Osteoblast (primary cell): ENCODE measurements at places on chromosomes 1 and 21.
A peak's percentile ranks its signal among the peaks of the same experiment; 100 is the strongest.

GRCh38 chr1:75632350-75632949, 21.5 kb upstream of the SLC44A5 start:
- no peak overlapping the region for H3K27ac ChIP-seq
- H3K36me3 ChIP-seq = no peaks in the 10 kb centered on the region
- no peak overlapping the region for H3K4me3 ChIP-seq
- DNase-seq = peak; percentile 66

DNA sequence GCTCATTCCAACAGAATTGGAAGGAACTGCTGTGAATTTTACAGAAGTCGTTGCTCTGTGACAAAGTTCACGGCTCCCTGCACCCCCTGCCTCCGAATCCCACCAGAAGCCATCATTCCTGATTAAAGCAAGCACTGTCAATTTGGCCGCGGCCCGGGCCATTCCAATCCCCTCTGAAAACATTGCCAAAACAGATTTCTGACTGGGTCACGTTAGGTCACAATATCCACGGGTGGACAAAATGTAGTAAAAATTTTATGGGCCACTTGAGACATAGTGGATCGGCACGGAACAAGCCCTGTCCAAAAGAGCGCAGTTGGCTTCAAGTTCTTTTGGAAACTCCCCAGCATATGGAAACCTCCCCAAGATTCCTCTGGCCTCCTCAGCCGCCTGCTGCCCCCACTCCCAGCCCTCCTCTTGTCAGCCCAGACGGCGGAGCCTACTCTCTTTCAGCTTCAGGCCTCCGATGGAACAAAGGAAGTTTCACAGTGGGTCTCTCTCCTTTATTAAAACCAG, 67.2 kb upstream of the IFNAR2 start:
- H3K4me3 ChIP-seq = no peak overlapping the region
- peaks cover 26% of the 10 kb centered on the region for H3K27me3 ChIP-seq
- no peak overlapping the region for H3K27ac ChIP-seq
- H3K4me1 ChIP-seq = no peaks in the 10 kb centered on the region
- H3K36me3 ChIP-seq = no peaks in the 10 kb centered on the region

DNA sequence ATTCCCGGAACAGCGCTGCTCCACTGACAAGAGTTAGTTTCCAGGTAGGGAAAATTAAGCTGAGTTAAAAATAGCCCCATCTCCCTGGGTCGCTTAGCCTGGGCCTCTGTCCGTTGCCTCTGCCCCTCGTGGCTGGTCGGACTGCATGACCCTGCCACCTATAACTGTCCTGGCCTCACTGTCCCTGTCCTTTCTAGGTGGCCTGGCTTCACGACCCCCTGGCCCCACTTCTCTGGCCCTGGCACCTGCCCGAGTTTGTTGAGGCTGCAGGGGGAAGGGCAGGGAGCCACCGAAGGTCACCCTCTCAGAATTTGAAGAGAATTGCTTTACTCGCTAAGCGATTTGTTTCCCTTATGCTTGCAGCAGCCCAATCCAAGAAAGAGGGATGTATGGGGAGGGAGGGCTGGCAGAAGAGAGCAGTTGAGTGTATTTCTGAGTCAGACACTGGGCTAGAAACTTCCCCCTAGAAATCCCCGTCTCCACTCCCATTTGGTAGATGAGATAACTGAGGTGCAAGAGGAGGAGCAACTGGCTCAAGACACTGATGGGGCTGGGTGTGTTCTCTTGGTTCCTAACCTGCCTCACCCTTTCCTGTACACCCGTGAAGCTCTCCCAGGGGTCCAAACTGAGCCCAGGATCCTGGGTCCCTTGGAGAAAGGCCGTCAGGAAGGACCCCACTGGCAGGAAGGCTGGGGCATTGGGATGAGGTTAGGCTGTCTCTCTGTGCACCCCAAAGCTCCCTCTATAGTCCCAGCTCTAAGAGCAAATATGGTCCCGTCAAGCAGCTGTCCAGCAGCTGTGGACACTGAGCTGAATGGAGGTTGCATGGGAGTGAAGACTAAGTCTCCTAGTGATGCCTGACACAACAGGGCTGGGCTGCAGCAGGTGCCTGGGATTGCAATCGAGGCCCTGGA, 2.9 kb upstream of the EDN2 start:
- H3K4me1 ChIP-seq = peaks cover 13% of the 10 kb centered on the region
- no peak for DNase-seq
- no peaks in the 10 kb centered on the region for H3K27me3 ChIP-seq
- no peaks in the 10 kb centered on the region for H3K36me3 ChIP-seq

- H3K27me3 ChIP-seq = no peaks in the 10 kb centered on the region
- no peak for DNase-seq
- H3K36me3 ChIP-seq = no peaks in the 10 kb centered on the region
- no peak overlapping the region for H3K4me3 ChIP-seq
Measured at GRCh38 chr1:73576083-73576482, 621.9 kb downstream of the LRRIQ3 start.
